ENCODE measurements at places on chromosomes 16 and 17. TPM values are rescaled to one million over a fixed set of nuclear protein-coding genes. Genes with fewer than 3 reads are reported as not detected.

The HBA1 gene
- not detected for total RNA-seq

- DNase-seq = no peak
These were observed 26.9 kb downstream of the TOM1L1 start for GRCh38 chr17:54927525-54927924.

DNA sequence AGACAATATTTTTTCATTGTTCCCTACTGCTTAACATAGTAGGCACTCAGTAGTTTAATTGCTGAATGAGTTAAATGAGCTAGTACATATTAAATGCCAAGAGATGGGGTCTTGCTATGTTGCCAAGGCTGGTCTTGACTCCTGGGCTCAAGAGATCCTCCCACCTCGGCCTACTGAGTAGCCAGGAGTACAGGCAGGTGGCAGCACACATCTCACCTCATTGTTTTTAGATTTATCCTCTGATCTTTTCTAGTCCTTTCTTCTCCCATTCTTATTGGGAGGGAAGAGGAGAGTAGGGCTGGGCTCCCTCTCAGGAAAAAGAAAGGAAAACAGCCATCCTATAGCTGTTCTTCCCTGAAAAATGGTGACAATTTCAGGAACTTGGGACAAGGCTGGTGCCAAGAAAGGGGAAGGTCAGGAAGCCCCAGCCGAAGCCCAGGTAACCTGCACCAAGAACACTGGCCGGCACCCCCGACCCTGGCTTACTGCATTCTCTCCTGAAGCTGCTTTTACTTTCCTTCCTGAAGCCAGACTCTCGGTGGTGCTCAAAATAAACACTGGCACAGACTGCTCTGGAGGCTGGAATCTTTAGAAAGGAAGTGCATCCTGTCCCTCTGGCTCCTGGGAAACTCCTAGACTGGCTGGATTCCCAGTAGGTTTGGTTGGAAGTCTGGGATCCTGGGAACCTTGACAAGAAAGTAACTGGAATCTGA is 2.7 kb downstream of the TNFAIP1 start:
- DNase-seq = no peak

GRCh38 chr16:65098916-65099315 is 22.9 kb downstream of the CDH11 start:
- no peak for DNase-seq

- no peak for DNase-seq
These were observed 581.7 kb downstream of the KCNJ2 start for GRCh38 chr17:70750983-70751382.

- no peak for DNase-seq
These were observed 7.9 kb upstream of the SCNN1G start for GRCh38 chr16:23174622-23175021.

The HSD17B1 gene
- total RNA-seq = 3.9 TPM

GRCh38 chr17:20920815-20921199 is 122.0 kb downstream of the USP22 start:
- no peak for DNase-seq

- DNase-seq = no peak
These were observed 20.9 kb upstream of the MPRIP start for GRCh38 chr17:17021194-17021863.

DNA sequence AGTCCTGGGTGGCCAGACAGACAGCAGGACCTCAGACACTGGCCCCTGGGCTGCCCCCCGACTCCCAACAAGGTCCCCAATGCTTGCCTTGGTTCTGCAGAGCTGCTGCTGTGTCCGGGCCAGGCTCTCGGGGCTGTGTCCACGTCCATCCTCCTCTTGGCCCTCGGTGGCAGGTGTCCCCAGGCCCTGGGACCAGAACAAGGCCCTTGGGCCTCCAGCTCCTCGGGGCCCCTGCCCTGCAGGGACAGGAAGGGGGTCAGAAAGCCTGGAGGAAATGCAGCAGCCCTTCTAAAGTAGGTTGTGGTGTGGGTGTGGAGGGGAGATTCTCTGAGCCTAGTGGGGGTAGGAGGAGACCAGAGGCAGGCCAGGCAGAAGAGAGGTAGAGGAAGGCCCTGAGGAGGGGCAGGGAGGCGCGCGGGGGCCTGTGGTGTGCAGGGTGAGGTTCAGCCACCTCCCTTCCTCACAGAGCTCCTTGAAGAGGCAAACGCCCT is 2.5 kb upstream of the AXIN1 start:
- DNase-seq = no peak

The SP6 gene
- 27.0 TPM for total RNA-seq

GRCh38 chr16:14106457-14106856 is 35.3 kb downstream of the MRTFB start:
- DNase-seq = no peak

DNA sequence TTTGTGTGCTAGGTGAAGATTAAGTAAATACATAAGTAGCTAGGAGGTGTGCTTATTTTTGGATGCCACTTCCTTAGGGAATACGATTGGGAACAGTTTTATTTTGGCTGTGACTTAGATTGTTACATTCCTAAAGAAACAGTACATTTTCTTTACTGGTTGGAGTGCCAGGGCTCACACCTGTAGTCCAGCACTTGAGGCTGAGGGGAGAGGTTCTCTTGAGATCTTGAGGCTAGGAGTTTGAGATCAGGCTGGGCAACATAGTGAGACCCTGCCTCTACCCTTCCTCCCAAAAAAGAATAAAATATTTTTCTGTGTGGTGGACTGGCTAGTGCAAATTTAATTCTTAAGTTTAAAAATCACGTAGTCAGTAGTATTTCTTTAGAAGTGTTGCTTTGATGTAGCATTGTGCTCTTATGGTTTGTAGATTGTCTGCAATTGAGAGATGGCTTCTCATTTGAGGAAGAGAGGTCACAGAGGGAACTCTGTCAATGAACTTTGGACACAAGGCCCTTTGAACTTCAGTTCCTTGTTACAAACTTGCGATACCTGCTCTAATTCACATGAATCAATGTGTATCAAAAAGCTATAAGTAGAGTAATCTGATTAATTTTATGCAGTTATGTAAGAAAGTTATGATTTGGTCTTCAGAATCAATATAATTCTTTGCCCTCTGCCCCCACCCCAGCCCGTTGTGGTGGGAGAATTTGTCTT is 7.1 kb downstream of the HAPSTR1 start:
- DNase-seq = no peak

The FOXL1 gene
- 12.4 TPM for total RNA-seq

All from Peyer's patch (tissue), 4 donors.